CD4-positive, alpha-beta T cell treated with Interleukin-15 for 1 hour (primary cell): ENCODE measurements at places on chromosomes 2 and 18.

- DNase-seq, result no peak
Observed at GRCh38 chr2:40160751-40161218, 291.1 kb downstream of the SLC8A1 start.

DNA sequence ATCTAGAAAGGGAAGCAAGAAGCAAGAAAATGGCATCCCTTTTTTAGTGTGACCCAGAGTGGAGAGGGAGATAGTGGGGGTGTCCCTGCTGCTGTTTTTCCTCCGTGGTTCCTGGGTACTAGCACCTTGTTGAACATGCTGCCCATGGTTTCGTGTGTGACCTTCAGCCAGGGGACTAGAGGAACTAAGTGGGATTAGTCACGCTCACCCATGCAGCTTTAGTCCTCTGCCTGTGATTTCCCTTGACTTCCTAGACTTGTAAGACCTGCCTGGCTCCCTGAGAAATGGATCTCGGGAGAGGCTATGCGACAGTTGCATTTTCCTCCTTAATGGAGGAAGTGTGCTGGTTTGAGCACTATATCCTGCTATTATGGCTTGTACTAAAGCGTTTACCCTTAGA is 471.4 kb downstream of the DCDC2C start:
- no peak for DNase-seq

GRCh38 chr2:210170196-210170445 is 1.1 kb downstream of the KANSL1L start:
- no peak for DNase-seq

DNA sequence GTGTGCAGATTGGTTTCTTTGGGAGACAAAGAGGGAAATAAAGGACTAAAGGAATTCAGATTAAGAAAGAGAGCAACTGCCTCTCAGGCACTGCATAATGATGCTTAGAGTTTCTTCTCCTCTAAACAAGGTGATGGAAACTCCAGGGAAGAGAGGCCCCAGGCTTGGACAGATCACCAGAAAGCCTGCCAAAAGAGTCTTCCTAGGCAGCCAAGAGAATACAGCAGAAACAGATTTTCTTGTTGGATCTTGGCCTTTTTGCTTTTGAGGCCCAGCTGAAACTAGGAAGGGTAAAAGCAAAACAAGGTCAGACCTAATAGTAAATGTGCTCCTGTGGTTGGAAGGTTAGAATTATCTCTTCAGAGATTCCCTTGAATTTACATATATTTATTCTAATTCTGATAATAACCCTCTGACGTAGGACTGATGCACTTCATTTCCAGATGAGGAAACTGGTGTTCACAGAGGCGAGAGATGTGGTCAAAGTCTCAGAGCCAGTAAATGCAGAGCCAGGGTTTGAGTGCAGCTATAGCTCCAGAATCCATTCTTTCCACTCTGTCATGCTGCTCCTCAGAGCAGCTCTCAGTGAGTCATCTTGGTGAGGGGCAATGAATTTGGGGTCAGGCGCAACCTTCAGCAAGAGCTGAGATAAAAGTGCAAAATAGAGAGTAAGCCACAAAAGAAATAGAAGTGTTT is 142.3 kb upstream of the FBXO11 start:
- DNase-seq, result no peak

DNA sequence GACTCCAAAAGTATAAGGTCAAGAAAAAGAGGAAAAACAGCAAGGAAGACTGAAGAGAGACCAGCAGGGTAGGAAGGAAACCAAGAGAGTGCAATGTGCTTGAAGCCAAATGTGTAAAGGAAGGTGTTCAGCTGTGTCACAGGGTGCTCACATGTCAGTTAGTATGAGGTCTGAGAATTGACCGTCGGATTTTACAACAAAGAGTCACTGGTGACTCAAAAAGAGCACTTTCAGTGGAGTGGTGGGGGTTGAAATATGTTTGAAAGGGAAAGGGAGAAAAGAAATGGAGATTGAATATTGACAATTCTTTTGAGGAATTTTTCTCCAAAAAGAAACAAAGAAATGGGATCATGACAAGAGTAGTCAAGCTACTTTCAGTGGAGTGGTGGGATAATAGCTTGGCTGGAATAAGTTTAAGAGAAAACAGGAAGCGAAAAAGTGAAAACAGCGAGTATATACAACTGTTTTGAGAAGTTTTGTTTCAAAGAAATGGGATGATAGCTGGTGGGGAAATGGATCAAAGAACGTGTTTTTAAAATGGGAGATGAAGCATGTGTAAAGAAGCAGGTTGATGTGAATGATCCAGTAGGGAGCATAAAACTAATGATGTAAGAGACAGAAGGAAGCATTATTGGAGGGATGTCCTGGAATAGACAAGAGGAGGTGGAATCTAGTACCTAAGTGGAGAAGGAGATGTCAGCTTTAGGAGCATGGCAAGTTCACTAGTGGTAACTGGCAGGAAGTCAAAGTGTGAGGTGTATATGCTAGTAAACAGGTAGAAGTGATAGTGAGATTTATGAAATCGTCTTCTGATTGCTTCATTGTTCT is 3.6 kb upstream of the TSPYL6 start:
- no peak for DNase-seq

DNA sequence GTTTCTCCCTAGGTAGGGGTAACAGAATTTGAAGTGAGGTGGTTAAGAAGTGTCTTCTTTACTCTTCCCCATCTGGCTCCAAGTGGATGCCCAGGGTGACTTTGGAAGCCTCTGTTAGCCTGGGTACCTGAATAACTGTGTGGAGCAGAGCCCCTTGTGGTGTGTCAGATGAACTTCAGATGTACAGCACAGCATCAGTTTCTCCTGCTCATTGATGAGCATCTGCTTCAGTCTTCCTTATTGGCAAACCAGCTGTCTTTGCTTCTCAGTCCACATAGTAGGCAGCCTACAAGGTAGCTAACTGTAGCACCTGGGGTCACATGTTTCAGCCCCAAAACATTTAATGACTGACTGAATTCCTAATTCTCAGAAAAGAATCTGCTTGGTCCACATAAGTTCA is 56.2 kb upstream of the ATP8B1 start:
- no peak for DNase-seq

- DNase-seq, result no peak
Observed at GRCh38 chr2:236352761-236353593, 88.8 kb upstream of the ASB18 start.
